ENCODE measurements at places on chromosomes 5 and 9.
A peak's percentile ranks its signal among the peaks of the same experiment; 100 is the strongest.

DNA sequence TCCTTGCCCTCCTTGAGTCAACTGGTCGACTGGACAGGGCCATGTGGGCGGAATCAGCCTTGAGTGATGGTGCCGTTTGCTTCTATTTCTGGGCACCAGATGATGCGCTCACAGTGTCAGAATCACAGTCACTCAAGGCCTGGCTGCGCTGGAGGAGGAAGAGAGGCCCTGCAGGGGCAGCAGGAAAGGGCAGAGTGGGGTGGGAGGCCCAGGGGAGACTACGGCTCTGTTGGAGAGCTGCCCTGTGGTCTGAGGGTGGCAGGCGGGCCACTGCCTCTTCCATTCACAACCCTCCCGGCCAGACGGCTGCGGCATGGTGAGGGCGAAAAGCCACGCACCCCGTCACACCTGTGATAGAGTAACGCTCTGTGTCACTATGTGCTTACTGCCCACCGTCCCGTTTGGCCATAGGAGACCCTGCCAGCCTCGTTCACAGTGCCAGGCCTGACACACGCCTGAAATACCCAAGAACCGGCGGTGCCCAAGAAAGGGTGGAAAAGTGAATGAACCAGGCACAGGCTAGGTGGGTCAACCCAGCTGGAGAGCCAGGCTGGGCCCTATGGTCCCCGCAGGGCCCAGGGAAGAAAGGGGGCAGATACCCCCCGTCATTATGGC lies 9.9 kb downstream of the PLPP7 start:
- DNase-seq: no peak

DNA sequence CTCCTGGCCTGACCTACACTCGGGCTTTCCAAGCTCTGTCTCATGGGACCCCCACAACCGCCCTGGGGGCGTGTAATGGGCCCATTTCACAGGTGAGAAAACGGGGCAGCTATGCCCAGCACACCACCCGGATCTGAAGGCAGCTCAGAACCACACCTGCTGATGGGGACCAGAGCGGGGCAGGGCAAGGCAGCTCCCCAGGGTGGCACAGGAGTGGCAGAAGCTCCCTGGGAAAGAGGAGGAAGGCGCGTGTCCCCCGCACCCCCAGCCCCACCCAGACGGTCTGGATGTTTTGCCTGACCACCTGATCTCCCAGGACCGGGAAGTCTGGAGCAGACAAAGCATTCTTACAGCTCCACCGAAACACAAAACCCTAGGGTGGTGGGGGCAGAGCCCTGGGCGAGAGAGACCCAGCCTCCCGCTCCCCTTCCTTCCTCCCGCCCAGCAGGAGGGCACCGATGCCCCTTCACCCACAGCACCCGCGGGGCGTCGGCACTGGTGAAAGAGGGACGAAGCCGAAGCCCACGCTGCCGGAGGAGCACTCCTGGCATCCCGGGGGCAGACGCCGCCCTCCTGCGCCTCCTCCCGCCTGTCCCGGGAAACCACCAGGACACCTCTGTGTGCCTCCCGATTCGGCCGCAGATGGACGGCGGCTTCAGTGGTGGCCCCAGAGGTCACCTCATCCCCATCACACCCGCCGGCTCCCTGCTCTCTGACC lies 14.5 kb downstream of the NOTCH1 start:
- no peak for DNase-seq

- DNase-seq: no peak
These were observed 74.9 kb downstream of the PDE8B start for GRCh38 chr5:77285251-77285841.

DNA sequence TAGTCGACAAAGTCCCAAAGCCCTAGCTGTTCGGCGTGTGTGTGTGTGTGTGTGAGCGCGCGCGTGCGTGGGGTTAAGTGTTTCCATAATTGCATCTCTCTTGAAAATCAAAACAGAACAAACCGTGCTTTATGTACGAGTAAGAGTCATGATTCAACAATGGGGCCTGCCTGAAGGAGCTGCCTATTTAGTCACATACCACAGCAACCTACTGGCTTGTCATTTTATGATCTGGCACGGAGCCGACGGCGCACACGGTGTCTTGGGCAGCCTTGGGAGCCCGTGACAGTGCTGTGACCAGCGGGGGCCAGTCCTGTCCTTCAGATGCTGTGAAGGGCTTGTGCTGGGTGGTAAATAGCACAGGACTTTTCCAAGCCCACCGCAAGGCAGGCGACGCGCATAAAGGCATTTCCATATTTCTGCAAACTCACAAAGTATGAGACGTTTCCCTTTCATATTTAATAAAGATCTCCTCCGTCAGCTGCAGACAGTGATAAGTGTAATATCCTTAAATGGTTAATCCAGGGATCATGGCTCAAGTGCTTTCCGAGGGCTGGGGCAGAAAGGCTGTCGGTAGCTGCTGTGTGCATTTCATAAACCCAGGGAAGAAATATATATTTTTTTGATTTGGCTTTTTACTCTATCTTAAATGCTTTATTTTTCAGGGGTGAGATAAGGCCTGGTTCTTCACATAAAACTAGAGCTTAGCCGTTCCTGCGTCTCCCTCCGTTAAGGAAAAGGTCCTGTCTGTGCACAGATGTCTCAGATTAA lies 270.2 kb upstream of the IRX1 start:
- peak; percentile 35 for DNase-seq

DNA sequence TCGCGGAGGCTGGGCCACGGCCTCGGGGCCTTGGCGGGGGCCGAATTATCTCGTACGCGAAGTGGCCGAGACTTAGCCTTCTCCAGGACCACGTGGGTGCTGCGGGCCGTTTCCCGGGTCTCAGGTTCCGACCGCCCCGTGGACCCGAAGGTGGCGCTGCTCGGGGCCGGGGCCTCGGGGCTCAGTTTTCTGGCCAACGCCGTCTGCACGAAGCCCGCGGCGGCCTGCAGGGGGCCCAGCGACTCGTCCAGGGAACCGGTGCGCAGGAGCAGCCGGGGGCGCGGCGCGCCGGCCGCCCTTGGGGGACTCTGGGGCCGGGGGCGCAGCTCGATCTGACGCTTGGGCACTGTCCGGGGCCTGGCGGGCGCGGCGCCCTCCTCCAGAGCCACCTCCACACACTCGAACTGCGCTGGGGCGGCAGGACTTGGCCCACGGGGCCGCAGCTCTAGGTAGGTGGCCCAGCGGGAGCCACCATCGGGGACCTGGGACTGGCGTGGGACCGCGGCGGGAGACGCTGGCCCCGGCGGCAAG lies 716 bp downstream of the PROB1 start:
- DNase-seq: peak; percentile 70

GRCh38 chr5:74766418-74766848 lies 484 bp downstream of the GFM2 start:
- DNase-seq: no peak

GRCh38 chr5:124905256-124906130 lies 159.1 kb upstream of the ZNF608 start:
- no peak for DNase-seq

GRCh38 chr9:73451003-73451402 lies 299.3 kb downstream of the ANXA1 start:
- DNase-seq: no peak

- DNase-seq: no peak
These were observed 758 bp upstream of the PDCD1LG2 start for GRCh38 chr9:5509573-5509972.
